Jurkat, Clone E6-1 (cell line): ENCODE measurements at places on chromosomes 4 and X.

- no peak for DNase-seq
Measured at GRCh38 chr4:170476351-170476750, 386.6 kb upstream of the AADAT start.

DNA sequence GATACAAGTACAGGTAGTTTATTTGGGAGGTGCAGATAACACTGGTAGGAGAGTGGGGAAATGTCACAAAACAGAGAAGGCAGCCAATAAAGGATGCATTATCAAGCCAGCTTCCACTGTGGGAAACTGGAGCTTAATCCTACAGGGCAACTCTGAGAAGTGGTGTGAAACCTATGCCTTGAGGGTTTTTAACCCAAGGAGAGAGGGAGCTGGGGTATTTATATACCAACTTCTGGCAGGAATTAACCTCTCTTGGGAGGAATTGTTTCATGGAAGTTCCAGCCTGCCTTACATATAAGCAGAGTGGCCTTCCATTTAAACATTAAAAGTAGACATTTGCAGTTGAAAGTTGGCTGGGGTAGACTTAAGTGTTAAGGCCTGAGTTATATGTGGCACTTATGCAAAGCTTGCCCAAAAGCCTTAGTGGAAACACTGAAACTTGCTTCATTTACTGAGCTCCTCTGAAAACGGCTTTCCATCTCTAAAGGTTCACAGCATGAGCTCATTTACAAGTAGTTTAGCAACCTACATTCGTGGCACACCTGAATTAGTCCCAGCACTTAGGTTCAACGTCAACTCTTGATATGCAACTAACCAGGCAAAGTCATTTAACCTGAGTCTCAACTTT, 19.2 kb downstream of the MAGEB17 start:
- no peak for DNase-seq

DNA sequence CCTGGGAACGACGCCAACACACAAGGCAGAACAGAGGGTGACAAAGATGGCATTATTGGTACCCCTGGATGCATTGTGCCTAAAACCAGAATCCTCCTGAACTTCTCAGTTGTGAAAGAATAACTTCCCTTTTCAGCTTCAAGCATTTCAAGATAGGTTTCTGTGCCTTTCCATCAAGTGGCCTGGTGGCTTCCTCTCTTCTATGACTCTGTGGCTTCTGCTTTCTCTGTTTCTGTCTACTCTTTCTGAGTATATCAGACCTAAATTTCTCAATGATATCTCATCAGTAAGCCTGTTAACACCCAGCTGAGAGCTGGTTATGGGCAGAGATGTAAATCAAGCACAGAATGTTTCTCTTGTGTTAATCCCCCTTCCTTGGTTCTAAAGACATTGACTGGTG, 21.4 kb upstream of the FAM9B start:
- DNase-seq = no peak

DNA sequence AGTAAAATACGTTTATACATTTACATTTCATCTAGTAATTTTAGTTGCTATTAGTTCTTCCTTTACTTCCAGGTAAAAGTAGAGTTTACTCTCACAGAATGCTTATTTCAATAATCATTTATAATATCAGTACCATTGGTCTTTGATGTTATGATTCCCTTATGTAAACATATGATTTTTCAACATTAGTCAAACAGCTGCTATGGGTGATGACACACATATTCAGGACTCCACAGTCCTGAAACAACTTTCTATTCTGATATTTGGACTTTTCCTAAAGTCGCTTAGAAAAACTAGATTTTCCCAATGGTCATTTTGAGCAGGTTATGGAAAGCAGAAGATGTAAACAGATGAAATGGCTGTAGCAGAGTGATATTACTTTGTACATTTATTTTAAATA, 369.8 kb downstream of the UNC5C start:
- no peak for DNase-seq

GRCh38 chr4:56330691-56331090, 56.6 kb downstream of the AASDH start:
- DNase-seq = no peak

GRCh38 chr4:10007436-10007740, 13.9 kb downstream of the SLC2A9 start:
- DNase-seq = no peak

DNA sequence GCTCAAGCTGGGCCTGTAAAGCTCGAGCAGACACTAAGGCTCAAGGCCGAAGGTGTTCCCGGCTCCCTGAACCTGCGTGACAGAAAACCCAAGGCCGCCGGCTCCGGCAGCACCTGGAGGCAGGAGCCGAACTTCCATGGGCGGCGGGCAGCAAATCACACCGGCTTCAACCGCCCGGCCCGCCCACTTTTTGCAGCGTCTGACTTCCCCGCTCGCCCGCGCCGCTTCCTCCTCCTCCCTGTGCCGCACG, 940 bp upstream of the NSD2 start:
- DNase-seq = peak; percentile 73

GRCh38 chr4:81756973-81757372, 285.3 kb upstream of the RASGEF1B start:
- no peak for DNase-seq

GRCh38 chr4:107818301-107818910, 6.3 kb upstream of the SGMS2 start:
- DNase-seq = no peak
